Activated CD4-positive, alpha-beta T cell treated with anti-CD3 and anti-CD28 coated beads for 24 hours (primary cell): ENCODE measurements at places on chromosomes 3 and 15.

DNA sequence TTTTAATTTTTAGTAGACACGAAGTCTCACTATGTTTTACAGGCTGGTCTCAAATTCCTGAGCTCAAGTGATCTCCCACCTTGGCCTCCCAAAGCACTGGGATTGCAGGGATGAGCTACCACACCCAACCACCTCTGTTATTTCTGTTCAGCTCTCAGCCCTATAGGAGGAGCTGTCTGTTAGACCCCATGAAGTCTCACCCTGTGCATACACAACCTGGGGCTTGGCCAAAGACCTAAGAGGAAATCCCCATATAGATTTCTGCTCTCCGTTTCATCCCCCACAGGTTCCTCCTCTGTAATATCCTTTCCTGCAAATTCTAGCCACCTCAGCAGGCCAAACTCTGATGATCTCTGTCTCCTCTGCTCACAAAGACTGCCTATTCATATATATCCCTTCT is 56.6 kb upstream of the CTDSPL2 start:
- no peak for DNase-seq

DNA sequence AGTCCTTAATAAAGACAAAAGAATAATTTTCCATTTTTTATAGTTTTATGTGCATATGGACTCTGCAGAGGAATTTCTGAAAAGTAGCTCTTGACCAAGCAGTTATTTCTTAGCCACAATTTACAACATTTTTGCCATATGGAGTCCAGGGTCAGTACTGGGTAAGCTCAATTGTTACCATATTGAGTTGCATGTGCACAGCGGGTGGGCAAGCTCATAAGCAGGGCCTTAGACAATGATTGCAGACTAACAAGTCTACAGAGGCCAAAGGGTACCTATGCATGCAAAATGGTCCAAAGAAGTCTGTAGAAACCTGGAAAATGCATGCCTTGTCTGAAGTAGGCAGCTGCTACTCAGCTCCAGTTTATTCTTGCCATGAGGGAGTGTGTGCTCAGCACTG is 19.0 kb upstream of the ARHGEF26 start:
- no peak for DNase-seq

- peak; percentile 13 for DNase-seq
These were observed 67.1 kb downstream of the MB21D2 start for GRCh38 chr3:192850451-192850981.

DNA sequence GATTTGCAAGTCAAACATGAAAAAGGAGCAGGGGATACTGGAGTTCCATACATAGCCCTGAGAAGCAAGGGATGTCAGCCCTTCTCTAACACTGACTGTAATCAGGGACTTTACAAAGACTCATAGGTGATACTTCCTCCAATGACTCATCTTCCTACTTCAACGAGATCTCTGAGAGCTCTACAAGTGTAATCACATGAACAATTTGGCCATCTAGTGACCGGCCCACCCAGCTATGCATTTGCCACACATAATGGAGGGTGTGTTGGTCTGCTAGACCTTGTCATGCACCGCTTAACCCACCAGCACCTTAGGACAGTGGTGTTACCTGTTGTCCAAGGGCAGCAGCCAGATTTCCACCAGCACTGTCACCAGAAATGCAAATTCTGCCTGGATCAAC is 75.3 kb downstream of the NCEH1 start:
- no peak for DNase-seq

- DNase-seq, result no peak
These were observed 35.6 kb downstream of the DHX30 start for GRCh38 chr3:47838503-47838902.

DNA sequence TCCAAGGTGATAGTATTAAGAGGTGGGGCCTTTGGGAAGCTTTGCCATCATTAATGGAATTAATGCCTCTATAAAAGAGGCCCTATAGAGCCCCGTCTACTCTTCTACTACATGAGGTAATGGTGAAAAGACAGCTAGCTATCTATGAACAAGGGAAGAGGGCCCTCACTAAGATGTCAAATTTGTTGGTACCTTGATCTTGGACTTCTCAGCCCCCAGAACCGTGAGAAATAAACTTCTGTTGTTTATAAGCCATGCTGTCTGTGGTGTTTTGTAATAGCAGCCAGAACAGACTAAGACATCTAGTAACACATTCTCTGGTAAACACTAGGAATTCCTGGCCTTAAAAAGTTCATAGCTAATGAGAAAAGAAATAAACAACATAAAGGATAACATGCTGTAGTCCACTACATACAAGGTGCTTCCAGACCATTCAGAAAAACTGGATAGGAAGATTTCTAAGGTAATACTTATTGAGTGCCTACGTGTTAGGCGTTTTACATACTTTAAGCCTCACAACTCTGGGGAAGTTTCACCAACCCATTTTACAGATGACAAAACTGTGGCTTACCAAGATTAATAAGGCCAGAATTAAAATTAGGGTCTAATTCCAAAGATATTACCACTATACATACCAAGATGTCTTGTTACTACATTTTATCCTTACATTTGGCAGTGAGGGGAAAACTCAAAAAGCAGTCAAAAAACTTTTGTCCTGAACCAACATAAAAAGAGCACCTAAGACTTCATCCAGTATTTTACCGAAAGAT is 3.2 kb downstream of the UBE3A start:
- DNase-seq, result no peak

DNA sequence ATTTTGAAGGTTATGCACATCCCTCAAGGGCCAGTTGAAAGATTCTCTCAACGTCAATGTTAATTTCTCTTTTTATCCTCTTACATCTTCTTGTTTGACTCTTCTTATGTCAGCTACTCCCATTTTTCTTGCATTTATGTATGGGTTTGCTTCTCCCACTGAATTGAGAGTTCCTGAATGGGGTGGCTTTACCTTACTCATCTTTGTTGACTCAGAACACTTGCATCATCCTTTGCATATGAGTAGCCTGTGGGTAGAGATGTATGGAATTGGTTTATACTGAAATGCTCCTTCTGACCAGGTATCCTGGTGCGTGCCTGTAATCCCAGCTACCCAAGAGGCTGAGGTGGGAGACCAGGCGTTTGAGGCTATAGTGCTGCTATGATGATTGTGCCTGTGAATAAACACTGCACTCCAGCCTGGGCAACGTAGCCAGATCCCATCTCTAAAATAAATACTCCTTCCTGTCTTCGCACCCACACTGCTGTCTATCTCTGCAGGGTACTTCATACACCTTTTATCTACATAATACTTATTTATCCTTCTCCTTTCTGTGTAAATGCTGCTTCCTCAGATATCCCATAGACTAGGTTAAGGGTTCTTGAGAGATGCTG is 123.6 kb upstream of the DPH6 start:
- no peak for DNase-seq

DNA sequence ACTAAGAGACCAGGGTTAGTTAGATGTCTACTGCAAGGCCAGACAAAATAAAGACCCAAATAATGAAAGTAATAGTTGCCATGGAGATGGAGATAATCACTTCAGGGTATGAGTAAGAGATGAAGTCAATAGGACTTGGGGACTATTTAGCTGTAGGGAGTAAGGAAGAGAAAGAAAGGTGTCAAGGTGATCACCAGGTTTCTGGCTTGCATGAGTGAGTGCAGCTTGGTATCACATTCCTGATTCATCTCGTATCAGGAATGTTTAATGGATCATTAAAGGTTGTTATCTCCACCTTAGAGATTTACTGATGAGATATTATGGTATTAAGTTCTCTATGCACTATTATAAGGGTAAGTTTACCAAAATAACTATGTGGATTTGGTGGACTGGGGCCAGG is 357.4 kb upstream of the ATP11B start:
- no peak for DNase-seq

DNA sequence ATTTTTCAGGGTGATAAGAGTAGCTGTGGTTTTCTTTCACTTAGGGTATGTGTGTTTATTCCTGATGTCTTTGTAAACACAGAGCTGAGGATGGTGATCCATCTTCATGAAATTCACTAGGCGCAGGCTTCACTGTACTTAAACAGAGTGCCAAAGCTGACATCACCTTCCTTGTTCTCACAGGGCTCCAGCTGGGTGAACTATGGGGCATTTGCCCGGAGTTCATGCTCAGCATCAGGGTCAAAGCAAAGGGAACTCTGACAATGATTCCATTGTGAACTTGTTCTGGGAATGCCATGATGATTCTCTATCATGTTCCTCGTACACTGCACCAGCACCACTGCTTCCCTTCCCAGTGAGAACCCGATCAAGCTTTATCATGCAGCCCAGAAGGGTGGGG is 184.8 kb upstream of the P2RY1 start:
- DNase-seq, result no peak

- no peak for DNase-seq
These were observed 27.3 kb downstream of the ZNF710 start for GRCh38 chr15:90028376-90028944.

- no peak for DNase-seq
These were observed 12.2 kb downstream of the PLA2G4D start for GRCh38 chr15:42082141-42082540.

- DNase-seq, result no peak
These were observed 19.2 kb downstream of the UBP1 start for GRCh38 chr3:33420966-33421365.

- DNase-seq, result no peak
These were observed 54.5 kb upstream of the ABHD17C start for GRCh38 chr15:80640531-80641121.

GRCh38 chr3:46661776-46662766 is 31.4 kb downstream of the ALS2CL start:
- no peak for DNase-seq

- DNase-seq, result no peak
These were observed 471.2 kb downstream of the MFSD1 start for GRCh38 chr3:159273070-159273469.

GRCh38 chr3:39378088-39378487 is 5.1 kb upstream of the SLC25A38 start:
- peak; percentile 30 for DNase-seq

- no peak for DNase-seq
These were observed 150.1 kb upstream of the CCDC54 start for GRCh38 chr3:107227091-107227490.

DNA sequence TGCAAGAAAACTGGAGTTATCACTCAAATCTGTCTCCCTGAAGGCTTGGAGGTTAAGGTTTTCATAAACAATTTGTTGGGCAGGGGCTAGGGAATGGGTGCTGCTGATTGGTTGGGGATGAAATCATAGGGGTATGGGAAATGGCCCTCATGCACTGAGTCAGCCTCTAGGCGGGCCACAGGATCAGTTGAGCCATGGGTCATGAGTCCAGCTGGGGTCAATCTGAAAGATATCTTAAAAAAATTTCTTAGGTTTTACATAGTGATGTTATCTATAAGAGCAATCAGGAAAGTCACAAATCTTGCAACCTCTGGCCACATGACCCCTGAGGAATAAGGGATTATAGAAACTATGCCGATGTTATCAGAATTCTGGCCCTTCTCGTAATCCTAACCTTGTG is 491.7 kb downstream of the ZIC1 start:
- DNase-seq, result no peak

DNA sequence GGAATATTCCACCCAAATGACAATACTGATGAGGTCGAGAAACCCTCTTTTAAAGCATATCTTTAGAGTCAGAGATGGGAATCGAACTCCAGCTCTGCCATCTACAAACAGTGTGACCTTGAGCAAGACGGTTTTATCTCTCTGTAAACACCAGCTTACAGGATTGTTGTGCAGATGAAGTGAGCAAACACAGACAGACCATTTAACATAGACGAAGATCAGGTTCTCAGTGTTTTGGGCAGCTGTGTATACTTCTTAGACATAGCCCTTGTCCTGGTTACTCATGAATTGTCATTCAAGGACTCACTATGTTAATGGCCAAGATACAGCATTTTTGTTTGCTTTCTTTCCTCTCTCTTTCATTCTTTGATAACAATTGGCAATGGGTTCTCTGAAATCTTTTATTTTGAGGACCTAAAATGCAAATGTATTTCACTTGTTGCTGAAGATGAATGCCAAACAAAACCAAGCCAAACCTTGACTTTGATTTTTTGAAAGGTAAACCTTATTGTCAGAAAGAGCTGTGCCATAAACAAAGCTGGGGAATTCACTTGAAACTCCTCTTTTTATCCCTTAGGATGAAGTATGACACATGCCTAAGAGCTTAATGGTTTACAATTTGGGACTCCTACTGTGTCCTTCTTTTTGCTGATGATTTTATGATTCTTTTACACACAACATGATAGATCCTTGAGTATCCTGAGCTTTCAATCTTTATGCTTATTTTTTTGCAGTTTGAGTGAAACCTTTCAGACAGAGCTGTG is 250.0 kb upstream of the PDZRN3 start:
- DNase-seq, result no peak

DNA sequence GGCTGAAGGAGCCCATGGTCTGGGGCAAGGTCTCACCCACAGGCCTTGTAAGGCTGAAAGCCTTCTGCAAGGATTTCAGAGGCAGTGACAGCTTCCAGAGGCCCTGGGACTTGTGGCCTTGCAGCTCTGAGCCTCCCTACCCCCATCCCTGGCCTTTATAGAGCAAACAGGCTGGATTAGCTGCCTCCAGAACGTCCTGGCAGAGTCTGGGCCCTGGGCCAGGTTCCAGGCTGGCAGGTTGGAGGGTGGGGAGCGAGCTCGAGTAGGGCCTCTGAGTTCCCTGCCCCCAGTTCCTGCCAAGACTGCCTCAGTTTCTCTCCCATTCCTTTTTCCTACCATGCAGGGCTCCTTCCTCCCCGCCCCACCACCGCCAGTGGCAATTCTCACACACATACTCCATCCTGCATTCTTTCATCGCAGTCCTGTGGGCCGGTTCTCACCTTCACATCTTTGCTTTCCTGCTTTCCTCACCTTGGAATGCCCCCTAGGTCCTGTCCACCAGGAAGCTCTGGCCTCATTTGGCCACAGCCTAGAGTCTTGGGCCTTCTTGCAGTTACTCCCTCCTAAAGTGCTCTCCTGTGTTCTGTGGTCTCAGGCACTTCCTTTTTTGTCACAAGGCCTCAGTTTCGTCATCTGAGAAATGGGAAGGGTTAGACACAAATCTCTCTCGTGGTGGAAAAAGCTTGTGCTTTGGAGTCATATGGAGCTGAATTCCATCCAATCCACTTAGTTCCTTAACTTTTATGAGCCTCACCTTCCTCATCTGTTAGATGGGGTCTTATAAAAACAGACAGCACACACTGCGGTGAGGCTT is 2.7 kb downstream of the LMAN1L start:
- no peak for DNase-seq
